Type B pancreatic cell (in vitro differentiated cells): ENCODE measurements at places on chromosomes 1 and 21.
A peak's percentile ranks its signal among the peaks of the same experiment; 100 is the strongest.

GRCh38 chr21:16309250-16309971 is 579.6 kb downstream of the USP25 start:
- H3K27ac ChIP-seq, result no peak overlapping the region
- H3K4me1 ChIP-seq, result peaks cover 36% of the 10 kb centered on the region
- DNase-seq, result no peak
- no peaks in the 10 kb centered on the region for H3K27me3 ChIP-seq

DNA sequence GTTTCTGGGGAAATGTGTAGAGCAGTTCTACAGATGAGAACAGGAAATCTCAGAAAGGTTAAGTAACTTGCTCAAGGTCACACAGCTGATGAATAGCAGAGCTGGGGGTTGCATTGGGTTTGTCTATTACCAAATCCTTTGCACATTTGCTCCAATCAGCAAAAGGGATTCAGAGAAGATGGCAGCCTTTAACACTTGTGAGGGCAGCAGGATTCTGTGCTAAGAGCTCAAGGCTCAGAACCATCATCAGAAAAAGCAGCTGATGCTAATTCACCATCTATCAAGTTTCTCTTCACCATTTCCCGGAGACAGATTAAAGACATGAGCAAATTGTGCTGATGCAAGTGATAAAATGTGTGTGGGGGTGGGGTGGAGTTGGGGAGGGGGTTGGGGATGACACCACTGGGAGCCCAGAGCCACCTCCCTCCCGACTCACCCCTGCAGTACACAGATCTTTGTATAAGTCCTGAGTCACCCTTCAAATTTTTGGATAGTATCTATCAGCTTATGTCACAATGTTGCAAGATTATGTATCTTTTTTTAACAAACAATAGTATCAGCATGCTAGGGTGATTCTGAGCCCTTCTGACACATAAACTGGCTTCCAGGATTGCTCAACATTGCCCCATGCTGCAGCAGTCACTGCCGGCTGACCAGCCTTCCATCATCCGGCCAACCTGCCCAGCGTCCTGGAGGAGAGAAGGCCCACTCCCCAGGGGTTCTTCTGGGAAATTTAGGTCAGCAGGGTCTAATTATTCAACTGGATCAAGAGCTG is 2.8 kb upstream of the SPSB1 start:
- peak overlapping the region; percentile 81 for H3K27ac ChIP-seq
- H3K4me1 ChIP-seq, result peaks cover 16% of the 10 kb centered on the region
- H3K4me3 ChIP-seq, result peak overlapping the region; percentile 74
- DNase-seq, result no peak
- peaks cover 5% of the 10 kb centered on the region for H3K36me3 ChIP-seq
- H3K27me3 ChIP-seq, result no peaks in the 10 kb centered on the region

DNA sequence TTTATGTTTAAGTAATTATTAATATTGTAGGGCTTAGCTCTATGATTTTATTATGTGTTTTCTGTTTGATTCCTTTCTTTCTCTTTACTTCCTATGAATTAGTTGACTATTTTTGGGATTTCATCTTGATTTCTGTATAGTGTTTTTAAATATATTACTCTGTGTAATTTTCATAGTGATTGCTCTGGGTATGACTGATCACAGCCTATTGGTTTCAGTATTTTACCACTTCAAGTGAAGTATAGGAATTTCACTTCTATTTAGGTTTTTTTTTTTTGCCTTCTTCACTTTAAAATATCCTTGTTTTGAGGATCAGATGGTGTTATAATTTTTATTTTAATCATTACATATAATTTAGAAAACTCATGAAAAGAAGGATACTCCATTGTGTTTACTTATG is 94.8 kb downstream of the CRB1 start:
- no peak for DNase-seq
- no peaks in the 10 kb centered on the region for H3K36me3 ChIP-seq
- no peak overlapping the region for H3K4me3 ChIP-seq

DNA sequence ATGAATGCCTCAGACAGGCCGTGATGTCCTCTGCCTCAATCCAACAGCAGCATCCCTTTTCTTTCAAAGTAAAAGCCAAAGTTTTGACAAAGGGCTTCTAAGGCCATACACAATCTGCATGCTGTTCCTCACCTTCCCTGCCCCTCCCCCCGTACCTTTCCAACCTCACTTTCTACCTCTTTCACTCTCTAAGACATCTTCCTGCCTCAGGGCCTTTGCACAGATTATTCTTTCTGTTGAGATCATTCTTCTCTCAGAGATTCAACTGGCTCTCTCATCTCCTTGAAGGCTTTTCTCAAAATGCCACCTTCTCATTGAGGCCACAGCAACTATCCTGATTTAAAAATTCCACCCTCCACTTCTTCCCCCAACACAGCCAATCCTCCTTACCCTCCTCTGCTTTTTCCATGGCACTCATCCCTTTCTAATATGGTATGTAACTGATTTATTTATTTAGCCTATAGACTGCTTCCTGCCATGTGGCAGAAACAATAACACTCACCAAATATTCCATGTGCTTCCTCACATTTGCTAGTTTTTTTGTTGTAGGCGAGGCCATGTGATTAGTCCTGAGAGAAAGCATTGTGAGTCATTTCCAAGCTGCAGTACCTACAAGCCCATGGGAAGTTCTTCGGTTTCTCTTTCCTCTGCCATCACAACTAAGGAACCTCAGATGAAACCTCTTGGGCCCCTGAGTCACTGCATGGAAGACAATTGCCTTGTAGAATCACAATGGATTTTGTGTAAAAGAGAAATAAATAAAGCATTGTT is 58.7 kb upstream of the GADD45A start:
- no peak for DNase-seq
- no peak overlapping the region for H3K27ac ChIP-seq
- no peaks in the 10 kb centered on the region for H3K36me3 ChIP-seq
- no peak overlapping the region for H3K4me3 ChIP-seq

DNA sequence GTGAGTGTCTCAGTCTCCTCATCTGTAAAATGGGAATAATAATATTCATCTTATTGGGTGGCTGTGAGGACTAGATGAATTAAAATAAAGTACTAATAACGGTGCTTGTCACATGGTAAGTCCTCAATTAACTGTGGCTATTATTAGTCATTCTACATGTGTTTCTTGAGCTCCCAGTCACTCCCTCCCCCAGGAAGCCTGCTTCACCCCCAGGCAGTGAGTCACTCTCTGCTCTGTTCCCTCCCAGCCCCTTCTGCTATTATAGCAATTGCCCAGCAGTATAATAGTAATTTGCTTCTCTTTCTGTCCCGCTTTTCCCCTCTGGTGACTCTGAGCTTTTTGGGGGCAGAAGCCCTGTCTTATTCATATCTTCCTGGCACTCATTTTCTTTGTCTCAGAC is 102.0 kb downstream of the BEND5 start:
- H3K27ac ChIP-seq, result no peak overlapping the region
- peaks cover 30% of the 10 kb centered on the region for H3K27me3 ChIP-seq
- peaks cover 12% of the 10 kb centered on the region for H3K4me1 ChIP-seq
- no peak overlapping the region for H3K4me3 ChIP-seq

DNA sequence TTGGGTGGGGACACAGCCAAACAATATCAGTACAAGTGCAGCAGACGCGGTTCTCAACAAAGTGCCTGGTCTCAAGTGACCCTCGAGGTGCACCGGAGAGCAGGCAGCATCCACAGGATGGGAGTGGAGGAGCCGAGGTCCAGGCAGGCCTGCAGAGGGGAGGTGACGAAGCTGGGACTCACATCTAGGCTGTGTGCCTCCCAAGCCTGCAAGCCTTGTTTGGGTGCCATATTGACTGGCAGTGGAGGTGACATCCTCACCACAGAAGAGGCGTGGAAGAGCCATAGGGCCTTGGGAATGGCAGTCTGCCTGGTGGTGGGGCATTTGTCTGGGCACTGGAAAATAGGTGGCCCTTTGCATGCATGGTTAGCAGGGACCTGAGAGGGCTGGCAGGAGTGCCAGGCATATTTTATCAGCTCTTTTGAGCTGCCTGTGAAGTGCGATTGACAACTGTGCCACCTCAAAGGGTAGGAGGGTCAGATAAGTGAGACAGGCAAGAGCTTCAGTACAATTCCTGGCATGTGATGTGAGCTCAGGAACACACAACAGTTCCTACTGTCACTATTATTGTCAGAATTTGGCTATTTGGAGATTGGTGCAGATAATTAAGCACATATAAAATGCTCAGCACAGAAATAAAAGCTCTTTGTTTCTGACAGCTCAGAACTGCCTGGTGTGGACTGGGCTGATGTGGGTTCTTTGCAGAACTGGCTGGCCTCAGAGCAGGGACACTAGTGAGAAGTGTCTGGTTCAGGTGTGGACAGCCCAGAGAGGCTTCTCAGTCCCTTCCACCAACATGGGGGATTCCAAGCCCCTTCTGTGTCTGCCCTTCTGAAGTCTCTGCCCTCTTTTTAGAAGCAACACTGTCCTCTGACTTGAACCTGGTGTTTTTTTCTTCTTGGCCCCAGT is 347.6 kb upstream of the AJAP1 start:
- H3K36me3 ChIP-seq, result no peaks in the 10 kb centered on the region
- no peaks in the 10 kb centered on the region for H3K27me3 ChIP-seq
- H3K4me1 ChIP-seq, result no peaks in the 10 kb centered on the region
- H3K27ac ChIP-seq, result no peak overlapping the region
- DNase-seq, result no peak

- no peak overlapping the region for H3K4me3 ChIP-seq
- no peak for DNase-seq
- H3K36me3 ChIP-seq, result peaks cover 7% of the 10 kb centered on the region
- no peak overlapping the region for H3K27ac ChIP-seq
These were observed 160.9 kb downstream of the GPATCH2 start for GRCh38 chr1:217469983-217470382.

- DNase-seq, result no peak
- H3K4me3 ChIP-seq, result no peak overlapping the region
- no peak overlapping the region for H3K27ac ChIP-seq
- H3K36me3 ChIP-seq, result no peaks in the 10 kb centered on the region
- H3K27me3 ChIP-seq, result peaks cover 27% of the 10 kb centered on the region
These were observed 22.5 kb upstream of the SIKE1 start for GRCh38 chr1:114803001-114803400.

GRCh38 chr1:168980180-168980579 is 126.3 kb upstream of the ATP1B1 start:
- H3K4me3 ChIP-seq, result no peak overlapping the region
- DNase-seq, result no peak
- H3K27ac ChIP-seq, result no peak overlapping the region
- no peaks in the 10 kb centered on the region for H3K4me1 ChIP-seq
- no peaks in the 10 kb centered on the region for H3K36me3 ChIP-seq

- no peak for DNase-seq
- H3K27me3 ChIP-seq, result peaks cover 5% of the 10 kb centered on the region
- no peak overlapping the region for H3K27ac ChIP-seq
- H3K4me1 ChIP-seq, result no peaks in the 10 kb centered on the region
These were observed 507.0 kb downstream of the AJAP1 start for GRCh38 chr1:5161372-5161771.

DNA sequence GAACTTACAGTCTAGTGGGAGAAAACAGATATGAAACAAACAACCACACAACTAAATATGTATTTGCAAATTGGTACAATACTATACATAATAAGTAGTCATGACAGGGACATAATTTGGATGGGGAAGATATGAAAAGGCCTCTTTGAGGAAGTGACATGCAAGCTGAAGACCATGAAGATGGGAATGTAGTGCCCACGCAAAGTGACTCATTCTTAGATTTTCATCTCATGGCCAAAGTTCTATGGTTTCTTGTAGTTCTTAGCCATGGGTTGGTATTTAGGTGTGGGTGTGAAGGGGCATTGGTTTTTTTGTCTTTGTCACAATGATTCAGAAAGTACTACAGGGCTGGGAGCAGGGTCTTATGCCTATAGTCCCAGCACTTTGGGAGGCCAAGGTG is 105.4 kb upstream of the FAM78B start:
- H3K27me3 ChIP-seq, result no peaks in the 10 kb centered on the region
- H3K27ac ChIP-seq, result no peak overlapping the region
- no peaks in the 10 kb centered on the region for H3K36me3 ChIP-seq
- no peak for DNase-seq
- H3K4me1 ChIP-seq, result no peaks in the 10 kb centered on the region
- H3K4me3 ChIP-seq, result no peak overlapping the region

DNA sequence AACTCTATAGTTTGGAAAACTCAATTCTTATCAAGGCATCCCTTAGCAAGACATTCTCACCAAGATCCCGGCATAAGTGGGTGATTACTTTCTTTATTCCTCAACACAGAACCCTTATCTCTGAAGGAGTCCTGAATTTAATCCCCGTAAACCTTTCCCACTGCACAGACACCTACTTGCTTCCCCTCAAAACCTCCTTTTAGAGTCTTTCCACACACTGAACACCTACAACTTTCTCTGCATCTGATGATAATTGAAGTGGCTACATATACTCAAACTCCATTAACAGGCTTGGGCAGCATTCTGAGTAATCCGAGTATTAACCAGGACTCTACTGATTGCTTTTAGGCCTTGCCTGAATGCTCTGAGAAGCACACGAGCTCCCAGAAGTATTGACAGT is 23.5 kb downstream of the PALMD start:
- no peak overlapping the region for H3K4me3 ChIP-seq
- peaks cover 28% of the 10 kb centered on the region for H3K4me1 ChIP-seq
- DNase-seq, result no peak
- H3K27me3 ChIP-seq, result no peaks in the 10 kb centered on the region

GRCh38 chr1:97603776-97604175 is 317.1 kb downstream of the DPYD start:
- H3K4me1 ChIP-seq, result peaks cover 8% of the 10 kb centered on the region
- H3K36me3 ChIP-seq, result no peaks in the 10 kb centered on the region
- no peak overlapping the region for H3K4me3 ChIP-seq
- no peaks in the 10 kb centered on the region for H3K27me3 ChIP-seq

DNA sequence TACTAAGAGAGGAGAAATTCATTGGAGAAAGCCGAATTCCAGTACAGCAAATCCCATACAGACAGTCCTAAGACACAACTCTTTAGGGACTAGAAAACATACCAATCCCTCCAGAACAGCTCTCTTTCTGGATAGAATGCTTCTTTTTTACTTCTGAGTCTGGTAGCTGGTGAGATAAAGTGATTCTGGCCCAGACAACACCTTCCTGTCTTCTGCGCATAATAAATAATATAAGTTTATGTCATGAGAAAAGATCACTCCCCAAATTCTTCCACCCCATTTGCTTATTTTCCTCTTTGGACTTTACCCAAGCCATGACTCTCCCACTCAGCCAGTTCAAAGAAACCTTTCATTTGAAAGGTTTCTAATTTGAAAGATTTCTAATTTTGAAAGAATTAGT is 98.4 kb downstream of the EDEM3 start:
- no peaks in the 10 kb centered on the region for H3K4me1 ChIP-seq
- DNase-seq, result no peak
- H3K27me3 ChIP-seq, result peaks cover 3% of the 10 kb centered on the region
- no peak overlapping the region for H3K27ac ChIP-seq
- no peaks in the 10 kb centered on the region for H3K36me3 ChIP-seq
- H3K4me3 ChIP-seq, result no peak overlapping the region

- peaks cover 6% of the 10 kb centered on the region for H3K27me3 ChIP-seq
- no peak overlapping the region for H3K27ac ChIP-seq
- DNase-seq, result no peak
These were observed 8.4 kb upstream of the COL18A1 start for GRCh38 chr21:45396620-45396995.
